NCI-H446 (cell line): ENCODE measurements at places on chromosomes 4 and X.

DNA sequence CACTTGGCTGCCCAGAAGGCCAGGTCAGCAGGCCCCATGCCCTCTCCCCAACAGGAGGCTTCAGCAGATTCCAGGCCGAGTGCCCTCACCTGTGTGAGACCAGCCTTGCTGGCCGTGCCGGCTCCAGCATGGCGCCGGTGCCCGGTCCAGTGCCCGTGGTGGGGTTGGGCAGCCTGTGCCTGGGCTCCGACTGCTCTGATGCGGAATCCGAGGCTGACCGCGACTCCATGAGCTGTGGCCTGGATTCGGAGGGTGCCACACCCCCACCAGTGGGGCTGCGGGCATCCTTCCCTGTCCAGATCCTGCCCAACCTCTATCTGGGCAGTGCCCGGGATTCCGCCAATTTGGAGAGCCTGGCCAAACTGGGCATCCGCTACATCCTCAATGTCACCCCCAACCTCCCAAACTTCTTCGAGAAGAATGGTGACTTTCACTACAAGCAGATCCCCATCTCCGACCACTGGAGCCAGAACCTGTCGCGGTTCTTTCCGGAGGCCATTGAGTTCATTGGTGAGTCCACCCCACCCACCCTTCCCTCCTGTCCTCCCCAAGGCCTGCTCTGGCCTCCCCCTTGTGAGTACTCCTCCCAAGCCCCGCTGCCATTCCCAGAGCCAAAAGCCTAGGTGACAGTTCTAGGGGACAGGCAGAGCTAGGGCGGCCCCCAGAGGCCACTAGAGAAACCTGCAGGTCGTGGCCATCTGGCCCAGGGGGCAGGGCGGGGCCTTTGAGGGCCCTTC lies 2.3 kb downstream of the DUSP9 start:
- DNase-seq, result peak; percentile 24

DNA sequence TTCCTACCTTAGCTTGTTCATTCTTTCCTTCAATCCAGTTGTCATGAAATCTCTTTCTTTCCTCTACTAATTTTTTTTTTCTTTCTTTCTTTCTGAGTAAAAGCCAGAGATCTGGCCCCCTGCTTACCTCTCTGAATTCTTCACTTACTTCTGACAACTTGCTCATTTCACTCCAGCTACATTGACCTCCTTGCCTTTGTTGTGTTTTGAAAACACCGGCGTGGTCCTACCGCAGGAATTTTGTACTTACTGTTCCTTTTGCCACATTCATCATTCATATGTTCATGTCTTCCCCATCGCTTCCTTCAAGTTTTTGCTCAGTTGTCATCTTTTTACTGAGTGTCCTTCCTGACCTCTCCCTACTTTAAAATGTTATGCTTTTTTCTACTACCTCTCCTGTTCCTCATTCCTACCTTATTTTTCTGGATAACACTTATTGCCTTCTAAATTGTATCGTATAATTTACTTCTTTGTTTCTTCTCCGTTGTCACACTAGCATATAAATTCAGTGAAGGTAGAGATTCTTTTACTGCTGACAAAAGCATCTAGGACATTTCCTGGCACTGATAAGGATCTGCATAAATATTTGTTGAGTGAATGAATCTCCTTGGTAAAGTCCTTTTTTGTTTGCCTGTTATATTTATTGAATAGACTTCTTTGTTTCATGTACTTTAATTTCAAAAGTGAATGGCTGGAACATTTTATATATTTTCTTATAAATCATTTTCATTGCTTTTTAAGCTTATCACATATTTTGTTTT lies 74.4 kb downstream of the NFKB1 start:
- no peak for DNase-seq

GRCh38 chr4:154618708-154619315 lies 6.4 kb upstream of the FGG start:
- peak; percentile 5 for DNase-seq

GRCh38 chrX:149760965-149761364 lies 12.9 kb upstream of the HSFX1 start:
- DNase-seq, result no peak

- no peak for DNase-seq
Observed at GRCh38 chr4:143417679-143418403, 81.2 kb downstream of the GAB1 start.
